EH (cell line): ENCODE measurements at places on chromosomes 12 and 14.

DNA sequence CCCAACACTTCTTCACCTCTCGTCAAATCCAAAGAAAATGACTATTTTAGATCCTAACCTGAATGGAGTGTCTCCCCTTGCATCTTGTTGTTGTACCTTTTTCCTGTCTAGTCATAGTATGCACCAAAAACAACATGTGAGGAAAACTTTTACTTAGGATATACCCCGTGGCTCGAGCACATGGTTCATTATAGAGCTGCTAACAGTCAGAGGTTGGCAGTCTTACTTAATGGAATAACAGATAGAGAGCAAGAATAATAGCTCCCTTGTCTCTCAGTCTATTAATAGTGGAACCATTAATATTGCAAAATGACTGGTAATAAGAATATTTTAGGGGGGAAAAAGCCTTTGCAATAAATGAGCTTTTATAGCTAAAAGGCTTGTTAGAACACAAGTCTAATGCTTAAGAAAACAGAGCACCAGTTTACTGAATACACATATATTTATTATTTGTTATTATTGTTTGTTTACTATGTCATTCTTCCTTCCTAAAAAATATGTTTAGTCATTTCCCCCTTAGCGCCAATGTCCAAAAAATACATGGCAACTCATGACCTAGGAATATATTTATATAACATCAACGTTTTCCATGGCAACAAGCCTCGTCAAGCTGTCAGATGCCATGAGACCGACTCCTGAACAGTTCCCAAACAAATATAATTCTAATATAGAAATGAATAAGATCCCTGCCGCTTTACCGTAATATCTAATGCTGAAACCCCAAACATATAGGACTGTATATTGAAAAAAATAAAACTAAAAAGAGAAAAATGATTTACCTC is 592.4 kb downstream of the SOX5 start:
- no peak for DNase-seq

- peak; percentile 20 for DNase-seq
Observed at GRCh38 chr12:95484524-95484923, 10.6 kb downstream of the METAP2 start.

DNA sequence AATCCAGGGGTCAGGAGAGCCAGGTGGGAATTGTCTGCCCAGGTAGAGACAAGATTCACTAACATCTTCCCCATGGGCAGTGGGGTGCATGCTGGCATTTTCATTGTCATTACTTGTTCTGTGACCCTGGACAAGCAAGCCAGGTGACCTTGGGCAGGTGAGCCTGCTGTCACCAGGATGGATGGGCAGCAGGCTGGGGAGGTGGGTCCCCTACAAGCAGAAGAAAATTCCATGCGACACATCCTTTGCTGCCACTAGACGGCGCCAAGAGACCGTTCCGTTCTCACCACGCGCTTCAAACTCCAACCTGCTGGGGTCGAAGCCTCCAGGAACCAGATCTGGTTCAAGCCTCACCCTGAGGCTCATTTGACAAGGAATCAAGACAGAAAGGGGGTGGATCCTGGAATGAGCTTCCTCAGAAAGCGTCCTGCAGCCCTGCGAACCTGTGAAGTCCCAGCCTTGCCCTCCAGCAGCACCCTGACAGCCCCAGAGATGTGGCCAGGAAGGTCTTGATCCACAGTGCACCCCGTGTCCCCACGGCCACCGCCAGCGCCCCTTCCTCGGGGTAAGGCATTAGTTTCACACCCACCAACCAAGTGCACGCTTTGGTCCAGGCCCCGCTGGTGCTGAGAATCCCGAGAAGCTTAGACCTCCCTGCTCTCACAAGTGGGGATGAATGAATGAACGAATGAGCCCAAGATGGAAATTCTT is 3.2 kb upstream of the DYNC1H1 start:
- DNase-seq, result peak; percentile 83

GRCh38 chr12:111606767-111607230 is 7.7 kb upstream of the ATXN2 start:
- no peak for DNase-seq

DNA sequence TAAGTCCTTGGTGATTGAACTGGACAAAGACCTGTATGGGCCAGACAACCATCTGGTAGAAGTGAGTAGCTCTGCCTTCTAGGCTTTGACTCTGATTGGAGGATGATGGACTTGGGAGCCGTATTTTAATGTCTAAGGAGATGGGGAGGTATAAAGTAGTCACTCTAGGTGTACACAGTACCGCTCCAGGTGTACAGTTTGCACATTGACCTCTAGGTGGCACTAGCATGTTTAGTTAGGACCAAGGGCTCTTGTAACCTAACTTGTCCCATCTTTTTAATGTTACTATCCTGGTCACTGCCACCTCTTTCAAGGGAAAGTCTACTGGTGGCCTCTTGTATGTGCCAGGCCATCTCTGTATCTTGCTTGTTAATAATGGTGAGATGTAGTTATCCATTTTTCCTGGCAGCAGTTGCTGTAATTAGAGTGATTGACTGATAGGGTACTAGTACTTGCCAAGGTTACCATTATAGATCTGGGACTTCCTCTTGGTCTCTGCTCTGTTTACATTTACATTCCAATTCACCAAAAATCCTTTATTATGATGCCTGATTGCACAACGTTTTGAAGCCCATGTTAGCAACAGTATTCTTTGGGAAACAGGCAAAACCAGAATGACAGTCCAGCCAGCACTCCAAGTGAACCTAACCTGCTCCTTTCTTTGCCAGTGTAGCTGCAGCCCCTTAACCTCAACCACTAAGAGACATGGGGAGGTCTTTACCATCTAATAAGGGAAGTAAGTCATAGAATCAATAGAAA is 3.6 kb downstream of the SMARCD1 start:
- DNase-seq, result peak; percentile 66

DNA sequence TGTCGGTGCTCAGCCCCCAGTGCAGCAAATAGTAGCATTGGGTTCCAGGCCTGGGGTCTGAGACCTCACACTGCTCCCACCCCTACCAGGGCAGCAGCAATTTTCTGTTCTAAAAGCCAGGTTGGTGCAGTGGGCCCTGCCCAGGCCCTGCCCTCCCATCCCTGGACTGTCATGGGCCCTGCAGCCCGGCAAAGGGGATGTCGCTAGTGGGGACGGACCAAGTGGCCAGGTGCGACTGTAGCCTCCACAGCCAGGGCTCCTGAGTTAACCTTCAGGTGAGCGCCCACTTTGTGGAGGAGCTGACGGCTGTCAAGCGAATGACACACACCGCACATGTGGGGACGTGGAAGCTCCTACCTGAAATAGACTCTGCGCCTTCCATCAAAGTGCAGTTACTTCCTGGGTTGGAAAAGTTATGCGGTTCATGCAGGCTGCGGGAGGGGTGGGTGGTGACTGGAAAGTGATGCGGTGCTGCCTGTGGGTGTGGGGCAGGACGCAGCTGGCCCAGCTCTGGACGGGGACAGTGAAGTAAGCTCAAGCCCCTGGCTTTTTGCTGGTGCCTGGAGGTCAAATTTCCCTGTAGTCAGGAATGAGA is 1.5 kb downstream of the INF2 start:
- no peak for DNase-seq

GRCh38 chr12:106131676-106132075 is 7.1 kb downstream of the NUAK1 start:
- DNase-seq, result peak; percentile 71

GRCh38 chr14:66240105-66240504 is 246.1 kb upstream of the CCDC196 start:
- DNase-seq, result no peak

- DNase-seq, result no peak
Observed at GRCh38 chr12:122819209-122819785, 16.0 kb upstream of the HIP1R start.

DNA sequence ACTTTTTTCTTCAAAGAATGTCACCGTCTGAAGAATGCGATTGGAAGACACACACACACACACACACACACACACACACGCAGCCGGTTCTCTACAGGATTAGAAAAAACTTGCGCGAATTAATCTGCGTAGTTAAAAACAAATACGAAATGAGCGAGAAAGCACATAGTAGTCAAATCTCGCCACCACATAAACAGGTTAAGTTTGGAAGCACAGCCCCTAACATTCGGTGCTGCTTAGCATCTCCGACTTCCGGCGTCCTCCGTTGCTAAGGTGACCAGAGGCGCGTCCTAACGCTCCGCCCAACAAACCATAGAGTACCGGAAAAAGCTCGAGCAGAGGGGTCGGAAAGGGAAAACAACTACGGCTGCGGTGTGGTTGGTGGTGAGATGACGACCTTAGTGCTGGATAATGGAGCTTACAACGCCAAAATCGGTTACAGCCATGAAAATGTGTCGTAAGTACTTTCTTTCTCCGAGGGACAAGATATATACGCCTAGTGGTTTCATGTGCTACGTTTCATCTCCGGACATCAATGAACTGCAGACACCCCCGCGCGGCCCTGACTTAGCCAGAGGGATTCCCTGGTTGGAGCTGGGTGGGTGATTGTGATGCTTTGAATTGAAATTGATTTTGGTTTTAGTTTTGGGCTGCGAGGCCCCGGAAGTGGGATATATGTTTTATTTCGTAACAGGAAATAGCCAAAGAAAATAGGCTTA is at the start of gene ACTR6:
Gene ACTR6, plus strand, starts transcription at position 353 of the 719 bp plus-strand sequence. Its CDS starts 37 bp downstream, at position 390.
- DNase-seq, result peak; percentile 96

DNA sequence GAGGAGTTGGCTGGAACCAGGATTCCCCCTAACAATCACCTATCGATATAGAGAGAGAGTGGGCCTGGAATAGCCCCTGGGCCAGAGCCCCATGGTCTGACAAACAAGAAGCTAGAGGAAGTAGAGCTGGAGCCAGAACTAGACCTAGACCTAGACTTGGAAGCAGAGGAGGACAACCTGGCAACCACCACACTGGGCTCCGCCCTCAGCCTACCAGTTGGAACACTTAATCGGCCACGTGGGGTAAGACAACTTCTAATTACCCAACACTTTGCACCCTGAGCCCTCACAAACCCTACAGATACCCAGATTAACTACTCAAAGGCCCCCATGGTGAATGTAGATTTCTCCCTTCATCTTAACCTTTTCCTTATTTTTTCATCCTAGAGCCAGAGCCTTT is 4.6 kb upstream of the PA2G4 start:
- DNase-seq, result no peak

- peak; percentile 70 for DNase-seq
Observed at GRCh38 chr14:23186913-23187654, 3.6 kb upstream of the SLC7A8 start.

- DNase-seq, result peak; percentile 76
Observed at GRCh38 chr14:99628887-99629618, 15.9 kb upstream of the HHIPL1 start.

- peak; percentile 5 for DNase-seq
Observed at GRCh38 chr12:46089414-46090162, 99.2 kb upstream of the SCAF11 start.

DNA sequence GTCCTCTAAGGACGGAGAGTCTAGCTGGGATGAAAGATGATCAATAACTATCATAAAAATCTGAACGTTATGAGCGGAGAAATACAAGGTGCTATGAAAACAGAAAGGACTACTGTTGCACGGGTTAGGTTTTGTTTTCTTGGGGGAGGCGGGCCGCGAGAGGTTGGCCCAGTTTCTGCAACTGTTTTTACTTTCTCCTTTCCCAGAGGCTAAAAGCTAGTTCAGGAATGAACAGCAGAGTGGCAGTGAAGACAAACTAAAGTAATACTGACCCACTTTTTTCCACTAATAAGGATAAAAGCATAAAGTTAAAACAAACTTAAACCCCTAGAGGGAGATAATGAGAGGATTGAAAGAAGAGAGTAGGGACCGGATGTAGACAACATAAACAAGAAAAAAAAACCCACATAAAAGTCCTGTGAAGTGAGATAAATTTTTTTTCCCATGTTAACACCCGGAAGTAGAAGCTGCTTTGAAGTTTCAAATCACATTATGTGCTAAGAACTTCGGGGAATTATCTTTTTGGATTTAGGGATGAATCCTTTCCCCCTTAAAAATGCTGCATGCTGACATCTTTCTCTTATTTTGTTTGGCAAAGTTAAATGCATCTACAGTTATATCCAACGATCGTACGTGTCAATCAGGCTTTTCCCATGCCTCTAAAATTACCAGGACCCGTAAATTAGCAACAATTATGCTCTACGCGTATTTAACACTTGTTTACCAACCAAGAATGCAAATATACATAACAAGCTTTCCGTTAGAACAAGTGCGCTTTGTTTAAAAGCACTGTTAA is 1.0 kb upstream of the CDK17 start:
- peak; percentile 83 for DNase-seq

DNA sequence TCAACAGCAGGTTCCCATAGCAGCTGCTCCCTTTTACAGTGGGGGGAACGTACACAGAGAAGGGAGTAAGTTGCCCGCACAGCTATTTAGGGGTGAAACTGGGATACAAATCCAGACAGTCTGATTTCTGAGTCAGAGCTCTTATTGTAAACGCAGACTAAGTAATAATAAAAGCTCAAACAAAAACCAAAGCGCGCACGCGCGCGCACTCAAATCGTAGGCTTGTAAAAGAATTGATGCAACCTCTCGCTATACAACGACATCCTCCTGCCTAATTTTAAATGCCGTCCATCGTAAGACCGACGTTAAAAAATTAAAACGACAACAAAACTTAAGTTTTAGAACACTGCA is 747 bp upstream of the DACT1 start:
- peak; percentile 90 for DNase-seq

GRCh38 chr14:56120091-56120691 is 2.0 kb downstream of the PELI2 start:
- DNase-seq, result peak; percentile 26

- DNase-seq, result no peak
Observed at GRCh38 chr14:36256126-36256801, 64.2 kb downstream of the MBIP start.

DNA sequence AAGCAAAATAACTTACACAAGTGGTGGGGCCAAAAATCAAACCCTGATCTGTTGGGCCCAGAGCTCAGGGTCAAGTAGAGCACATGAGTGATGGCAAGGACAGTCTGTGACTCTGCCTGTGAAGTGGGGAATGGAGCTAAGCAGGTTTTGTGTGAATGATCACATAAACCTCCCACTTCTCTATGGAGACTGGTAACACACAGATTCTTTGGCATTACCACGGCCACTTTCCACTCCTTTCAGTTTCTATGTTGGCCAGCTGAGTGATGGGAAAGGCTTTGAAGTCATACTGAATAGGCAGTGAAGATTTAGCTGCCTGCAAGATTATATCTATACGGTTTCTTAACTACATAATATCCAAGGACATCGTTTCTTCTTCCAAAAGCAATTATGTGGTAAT is 97.9 kb downstream of the ARMH4 start:
- no peak for DNase-seq

GRCh38 chr14:24110060-24110459 is 4.5 kb upstream of the DCAF11 start:
- no peak for DNase-seq

- DNase-seq, result peak; percentile 22
Observed at GRCh38 chr12:92739113-92739512, 36.3 kb downstream of the PLEKHG7 start.
